ENCODE measurements at places on chromosomes 3 and 15.

DNA sequence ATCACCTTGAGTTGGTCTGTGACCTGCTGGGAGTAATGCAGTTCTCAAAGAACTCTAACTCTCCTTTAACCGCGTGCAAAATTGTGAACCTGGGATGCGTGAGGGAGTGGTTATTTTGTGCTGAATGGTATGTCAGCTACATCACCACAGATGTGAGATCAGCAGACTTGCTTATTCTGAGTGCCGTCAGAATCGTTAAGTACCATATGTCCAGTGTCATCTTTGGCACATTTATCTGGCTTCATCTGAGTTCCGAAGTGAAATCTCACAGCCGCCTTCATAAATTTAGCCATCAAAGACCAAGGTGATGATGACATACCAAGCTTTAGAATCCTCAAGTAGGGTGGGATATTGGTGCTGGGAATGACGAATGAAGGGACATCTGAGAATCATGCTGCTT lies 347.2 kb upstream of the TPRG1 start:
- DNase-seq: no peak

DNA sequence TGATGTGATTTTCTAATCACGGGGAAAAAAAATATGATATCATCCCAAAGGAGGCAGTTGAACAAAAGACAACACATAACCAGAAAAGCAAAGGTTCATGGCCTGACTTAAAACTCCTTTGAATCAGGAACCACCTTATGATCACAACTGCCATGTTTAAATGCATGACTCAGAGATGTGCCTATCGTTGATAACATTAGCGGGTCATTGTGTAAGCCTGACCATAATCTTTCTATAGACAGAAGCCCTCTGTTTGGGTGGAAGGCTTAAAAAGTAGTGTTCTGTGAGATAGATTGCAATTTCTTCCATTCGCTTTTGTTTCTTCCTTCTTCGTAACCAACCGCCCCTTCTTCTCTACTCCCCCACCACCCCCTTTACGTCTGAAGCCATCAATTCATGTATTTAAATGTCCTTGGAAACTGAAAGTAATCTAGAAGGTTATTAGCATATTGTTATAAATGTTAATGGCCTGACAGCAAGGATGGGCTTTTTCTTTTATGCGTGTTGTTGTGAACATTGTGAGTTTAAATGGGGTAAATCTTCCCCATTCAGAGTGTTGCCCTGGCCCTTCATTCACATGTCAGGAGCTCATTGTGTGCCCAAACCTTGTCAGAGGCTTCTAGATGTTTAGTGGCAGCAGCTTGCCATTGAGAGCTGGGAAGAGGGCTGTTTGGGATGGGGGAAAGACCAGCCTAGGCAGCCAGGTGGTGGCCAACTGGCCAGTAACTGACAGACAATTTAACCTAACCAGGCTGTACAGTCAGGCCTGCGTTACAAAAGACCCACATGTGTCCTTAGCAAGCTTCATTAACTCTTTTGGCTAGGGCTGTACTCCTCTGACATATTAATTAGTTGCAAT lies 64.5 kb downstream of the EPHA3 start:
- no peak for DNase-seq

DNA sequence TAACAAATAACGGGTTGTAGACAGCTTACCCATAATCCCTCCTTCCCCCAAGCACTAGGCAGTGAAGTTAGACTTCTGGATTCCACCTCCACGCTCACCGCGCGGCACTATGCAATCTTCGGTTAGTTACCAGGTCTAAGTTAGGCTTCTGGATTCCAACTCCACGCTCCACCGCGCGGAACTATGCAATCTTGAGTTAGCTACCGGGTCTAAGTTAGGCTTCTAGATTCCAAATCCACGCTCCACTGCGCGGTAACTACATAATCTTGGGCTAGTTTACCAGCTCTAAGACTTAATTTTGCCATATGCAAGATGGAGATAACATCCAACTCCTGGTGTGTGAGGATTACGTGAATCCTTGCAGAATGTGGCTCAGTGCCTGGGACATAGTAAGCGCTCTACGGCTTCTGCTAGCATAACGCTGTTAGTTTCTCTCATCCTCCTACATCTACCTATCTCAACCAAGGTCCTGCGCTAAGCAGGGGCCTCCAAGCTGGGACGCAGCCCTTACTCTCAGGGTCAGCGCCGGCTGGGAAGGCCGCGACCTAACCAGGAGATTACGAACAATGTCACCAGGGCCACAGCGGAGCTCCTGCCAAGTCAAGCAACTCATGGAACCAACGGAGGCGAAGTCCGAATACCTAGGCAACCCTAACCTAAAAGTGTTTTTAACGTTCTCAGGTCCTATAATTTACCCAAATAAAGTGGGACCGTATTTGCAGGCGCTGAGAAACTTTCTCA lies 497 bp upstream of the RPLP1 start:
- DNase-seq: no peak

- DNase-seq: no peak
Observed at GRCh38 chr15:66564136-66565041, 1.4 kb downstream of the LCTL start.

DNA sequence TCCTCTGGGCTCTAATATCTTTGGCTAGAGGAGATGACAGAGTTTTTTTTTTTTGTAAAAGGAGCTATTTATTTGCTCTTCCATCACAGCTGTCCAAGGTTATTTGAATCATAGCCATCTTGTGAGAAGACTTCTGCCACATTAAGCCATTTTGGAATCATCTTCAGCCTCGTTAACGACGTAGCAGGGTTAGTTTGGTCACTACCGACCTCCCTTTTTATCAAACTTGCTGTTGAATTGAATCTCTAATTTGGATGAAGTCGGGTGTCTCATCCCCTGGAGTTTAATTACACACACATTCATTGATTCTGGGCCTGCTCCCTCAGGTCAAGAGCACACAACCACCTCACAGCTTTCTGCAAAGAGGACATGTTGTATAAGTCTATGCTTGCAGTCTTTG lies 238.7 kb downstream of the CPNE4 start:
- DNase-seq: no peak

- no peak for DNase-seq
Observed at GRCh38 chr15:91491101-91491950, 362.2 kb upstream of the SLCO3A1 start.

GRCh38 chr3:128319741-128320141 lies 146.9 kb downstream of the DNAJB8 start:
- no peak for DNase-seq

GRCh38 chr3:8497582-8497981 lies 4.0 kb upstream of the LMCD1 start:
- no peak for DNase-seq

DNA sequence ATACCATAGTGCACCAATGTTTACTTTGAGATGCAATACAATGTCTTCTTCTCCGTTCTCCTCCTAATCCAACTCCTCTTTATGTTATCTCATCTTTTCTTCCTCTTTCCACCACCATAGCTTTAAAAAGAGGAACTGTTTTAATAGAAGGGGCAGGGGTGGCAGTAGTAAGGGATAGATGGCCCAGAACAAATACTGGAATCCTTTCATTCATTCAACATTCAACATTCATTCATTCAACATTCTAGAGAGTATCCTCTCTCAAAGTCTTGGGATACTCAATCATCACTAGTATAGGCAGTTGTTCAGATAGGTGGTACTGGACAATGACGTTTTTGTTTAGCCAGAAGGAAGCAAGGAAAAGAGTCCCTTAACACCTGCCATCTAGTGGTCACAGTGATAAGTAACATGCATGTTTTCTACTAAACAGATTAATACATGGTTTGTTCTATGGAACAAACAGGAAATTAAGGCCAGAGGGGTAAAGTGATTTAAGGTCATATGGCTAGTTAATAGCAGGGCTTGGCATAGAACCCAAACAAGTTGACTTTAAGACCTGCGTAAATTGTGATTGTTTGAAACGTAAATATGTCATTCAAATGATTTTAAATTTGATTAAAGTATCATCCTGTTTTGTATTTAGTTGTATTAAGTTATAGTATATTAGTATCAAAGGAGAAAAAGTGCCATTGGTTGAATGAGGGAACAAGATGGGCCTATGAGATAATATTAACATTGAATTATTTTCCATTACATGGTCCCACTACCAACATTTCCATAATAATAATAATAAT lies 26.9 kb upstream of the EHHADH start:
- no peak for DNase-seq

- no peak for DNase-seq
Observed at GRCh38 chr15:57550640-57551039, 41.1 kb upstream of the MYZAP start.

- no peak for DNase-seq
Observed at GRCh38 chr3:185316740-185317412, 46.1 kb upstream of the MAP3K13 start.

DNA sequence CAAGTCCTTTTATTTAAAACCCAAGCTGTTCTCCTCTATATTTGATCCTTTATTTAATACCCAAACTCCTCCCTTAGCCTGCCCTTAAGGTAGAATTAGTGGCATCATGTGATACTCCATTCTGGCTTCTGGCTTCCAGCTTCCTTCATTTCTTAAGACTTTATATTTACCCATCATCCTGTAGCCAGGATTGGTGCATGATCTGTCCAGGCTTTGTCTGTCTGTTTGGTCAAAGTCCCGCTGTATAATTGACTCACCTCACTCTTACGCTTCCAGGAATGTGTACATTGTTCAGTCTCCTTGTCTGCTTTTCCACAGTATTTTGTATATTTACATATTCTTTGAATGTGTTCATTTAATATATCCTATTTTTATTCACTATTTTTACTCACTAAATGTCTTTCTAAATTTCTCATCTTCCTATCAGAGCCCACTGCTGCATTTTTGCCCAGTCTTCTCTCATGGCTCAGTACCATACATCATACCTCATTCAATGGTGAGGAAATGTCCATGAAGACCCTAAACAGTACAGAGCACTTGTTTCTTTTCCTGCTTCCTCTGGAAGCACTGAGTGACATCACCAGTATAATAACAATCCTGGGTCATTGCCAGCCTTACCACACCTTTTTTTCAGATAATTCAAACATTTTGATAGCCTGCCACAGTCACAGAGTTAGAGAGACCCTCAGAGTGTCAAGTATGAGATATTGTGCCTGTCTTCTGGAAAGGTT lies 31.5 kb downstream of the TMEM108 start:
- no peak for DNase-seq

GRCh38 chr3:188832961-188833721 lies 338.6 kb upstream of the TPRG1 start:
- no peak for DNase-seq

DNA sequence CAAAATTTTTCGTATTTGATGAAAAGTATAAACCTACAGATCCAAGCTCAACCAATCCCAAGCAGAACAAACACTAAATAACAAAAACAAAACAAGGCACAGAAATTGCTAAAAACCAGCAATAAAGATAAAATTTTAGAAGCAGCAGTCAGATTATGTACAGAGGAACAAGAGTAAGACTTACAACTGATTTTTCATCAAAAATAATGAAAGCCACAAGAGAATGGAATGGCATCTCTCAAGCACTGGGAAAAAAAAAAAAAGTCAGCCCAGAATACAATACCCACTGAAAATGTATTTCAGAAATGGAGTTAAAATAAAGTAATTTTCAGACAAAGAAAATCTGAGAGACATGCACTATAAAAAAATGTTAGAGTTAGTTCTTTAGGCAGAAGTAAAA lies 27.0 kb downstream of the GPR156 start:
- no peak for DNase-seq

DNA sequence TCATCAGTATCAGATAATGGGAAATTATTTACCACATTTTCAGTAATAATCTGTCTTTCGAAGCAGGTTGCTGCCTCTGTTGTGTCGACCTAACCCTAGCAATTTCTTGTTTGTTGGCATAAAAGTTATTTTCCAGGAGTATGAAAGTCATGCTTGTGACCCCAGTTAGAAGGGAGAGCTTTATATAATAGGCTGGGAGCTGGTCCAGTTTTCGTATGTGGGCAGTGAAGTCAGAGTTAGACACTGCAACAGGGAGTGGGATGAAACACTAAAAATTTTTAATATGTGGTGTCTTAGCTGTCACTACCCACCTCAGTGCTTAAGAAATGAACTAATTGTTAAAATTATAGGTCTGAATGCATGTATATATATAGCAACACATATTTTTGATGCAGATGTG lies 348.5 kb downstream of the FEZF2 start:
- no peak for DNase-seq

DNA sequence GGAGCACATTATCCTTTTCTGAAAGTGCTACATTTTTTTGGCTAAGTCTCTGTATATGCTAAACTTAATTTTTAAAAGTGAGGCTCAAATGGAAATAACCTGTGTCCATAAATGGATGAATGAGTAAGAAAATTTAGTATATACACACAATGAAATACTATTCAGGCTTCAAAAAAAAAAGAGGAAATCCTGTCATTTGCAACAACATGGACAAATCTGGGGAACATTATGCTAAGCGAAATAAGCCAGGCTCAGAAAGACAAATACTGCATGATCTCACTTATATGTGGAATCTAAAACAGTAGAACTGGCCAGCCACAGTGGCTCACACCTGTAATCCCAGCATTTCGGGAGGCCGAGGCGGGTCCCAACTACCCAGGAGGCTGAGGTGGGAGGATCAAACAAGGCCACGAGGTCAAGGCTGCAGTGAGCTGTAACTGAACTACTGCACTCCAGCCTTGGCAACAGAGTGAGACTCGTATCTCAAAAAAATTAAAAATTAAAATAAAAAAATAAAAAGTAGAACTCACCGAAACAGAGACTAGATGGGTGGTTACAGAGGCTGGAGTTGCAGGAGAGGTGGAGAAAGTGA lies 25.8 kb downstream of the CCDC12 start:
- no peak for DNase-seq

GRCh38 chr3:172624999-172625398 lies 85.9 kb downstream of the NCEH1 start:
- DNase-seq: no peak

DNA sequence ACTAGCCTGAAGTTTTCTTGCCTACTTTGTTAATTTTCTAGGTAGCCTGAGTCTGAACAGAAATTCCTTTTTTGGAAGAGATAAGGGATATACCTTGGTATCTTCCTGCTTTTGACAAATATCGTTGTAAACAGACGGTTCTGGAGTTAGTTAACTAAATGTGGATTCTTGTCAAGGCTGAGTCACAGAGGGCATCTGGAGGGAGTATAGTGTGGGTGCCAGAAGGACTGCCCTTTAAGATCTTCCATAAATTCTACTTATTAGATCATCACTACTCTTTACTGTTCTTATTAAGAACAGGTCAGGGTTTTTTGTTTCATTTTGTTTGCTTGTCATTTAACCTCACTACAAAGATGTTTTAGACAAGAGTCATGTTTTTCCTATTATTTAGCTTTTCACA lies 125.3 kb upstream of the SKOR1 start:
- DNase-seq: no peak

GRCh38 chr3:182937293-182938051 lies 42.9 kb downstream of the DCUN1D1 start:
- no peak for DNase-seq

DNA sequence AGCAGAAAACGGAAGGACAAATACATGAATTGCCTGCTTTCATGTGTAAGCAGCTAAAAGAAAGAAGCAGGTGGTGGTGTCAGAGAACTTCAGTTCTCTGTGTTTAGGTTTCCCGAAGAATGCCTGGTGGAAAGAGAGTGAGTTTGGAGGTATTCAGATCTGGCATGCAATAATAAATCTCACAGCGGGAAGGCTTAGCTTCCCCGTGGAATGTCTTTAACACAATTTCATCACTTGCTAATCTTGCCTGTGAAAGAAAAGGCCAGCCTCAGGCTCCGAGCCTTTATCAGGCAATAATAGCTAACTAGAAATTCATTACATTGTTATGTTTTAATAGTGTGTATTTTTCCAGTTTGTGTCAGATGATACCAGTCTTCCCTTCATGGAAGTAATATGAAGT lies 220.3 kb downstream of the PDZRN3 start:
- no peak for DNase-seq

- DNase-seq: no peak
Observed at GRCh38 chr3:27589795-27590194, 105.6 kb upstream of the SLC4A7 start.

- DNase-seq: no peak
Observed at GRCh38 chr3:16658004-16658924, 53.0 kb upstream of the DAZL start.

All from AG09309 (cell line).